ENCODE measurements at places on chromosomes 16 and 17.

- DNase-seq: no peak
Observed at GRCh38 chr17:41511116-41511515, 5.7 kb upstream of the KRT13 start.

DNA sequence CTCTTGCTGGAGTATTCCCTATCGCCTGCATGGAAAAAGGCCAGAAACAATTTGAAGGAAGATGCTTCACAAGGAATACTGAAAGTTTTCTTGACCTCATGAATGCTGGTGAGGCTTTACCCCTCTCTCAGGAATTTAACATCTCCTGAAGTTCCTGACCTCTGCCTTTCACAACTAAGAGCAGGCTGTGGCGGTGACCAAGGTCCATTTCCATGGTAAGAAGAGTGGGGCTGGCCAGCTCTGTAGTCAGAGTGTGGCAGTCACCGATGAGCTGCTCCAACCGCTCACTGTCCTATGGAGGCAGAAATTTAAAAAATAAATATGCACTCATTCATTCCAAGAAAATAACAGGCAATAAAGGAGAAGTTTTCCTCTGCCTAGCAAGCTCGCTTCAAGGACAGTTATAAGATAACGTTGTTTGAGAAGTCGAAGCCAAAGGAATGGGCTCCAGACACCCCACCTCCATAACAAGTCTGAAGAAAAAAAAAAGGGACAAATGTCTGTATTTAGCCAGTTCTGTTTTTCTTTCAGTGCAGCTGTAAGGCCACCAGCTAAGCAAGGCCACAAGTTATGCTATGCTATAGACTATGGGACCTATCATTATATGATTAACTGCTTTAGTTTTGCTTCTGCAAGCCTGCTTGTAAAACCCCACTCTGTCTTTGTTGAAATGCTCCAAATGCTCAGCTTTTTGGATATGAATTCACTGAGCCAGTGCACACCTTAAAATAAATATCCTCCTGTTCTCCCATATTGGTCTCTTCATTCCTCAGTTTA lies 6.0 kb upstream of the CCL4L2 start:
- DNase-seq: no peak

- DNase-seq: no peak
Observed at GRCh38 chr17:42937712-42938596, 26.3 kb downstream of the AARSD1 start.

DNA sequence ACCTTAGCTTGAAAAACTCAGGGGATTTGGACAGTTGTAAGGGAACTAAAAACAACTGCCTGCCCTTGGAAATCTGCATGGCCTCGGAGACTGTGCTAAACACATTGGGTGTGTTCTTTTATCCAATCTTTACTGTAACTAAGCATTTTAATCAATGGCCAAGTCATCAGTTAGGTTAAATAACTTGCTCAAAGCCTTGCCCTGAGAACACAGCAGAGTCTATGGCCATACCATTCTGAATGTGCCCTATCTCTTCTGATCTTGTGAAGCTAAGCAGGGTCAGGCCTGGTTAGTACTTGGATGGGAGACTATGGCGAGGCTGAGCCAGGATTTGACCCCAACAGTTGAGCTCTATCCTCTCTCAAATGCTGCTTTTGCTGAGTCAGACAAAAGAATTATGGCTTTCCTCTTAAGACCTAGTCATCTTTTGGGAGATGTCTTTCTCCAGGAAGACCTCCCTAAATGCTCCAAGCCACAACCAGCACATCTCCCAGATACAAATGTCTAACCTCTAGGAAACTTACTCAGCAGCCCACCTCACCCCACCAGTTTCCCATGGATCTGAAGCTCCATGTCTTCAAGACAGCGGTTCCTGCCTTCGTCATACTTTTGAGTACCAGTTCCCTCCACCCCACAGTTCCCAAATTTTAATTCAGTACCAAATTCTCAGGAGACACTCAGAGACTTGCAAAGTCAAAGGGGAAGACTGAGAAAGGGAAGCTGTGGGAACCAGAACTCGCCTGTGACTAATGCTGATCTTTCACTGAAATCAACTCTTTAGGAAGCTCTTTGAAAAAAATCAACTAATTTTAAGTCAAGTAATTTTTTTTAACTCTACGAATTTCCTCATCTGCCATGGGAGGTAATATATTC lies 336.1 kb downstream of the MAF start:
- DNase-seq: no peak

DNA sequence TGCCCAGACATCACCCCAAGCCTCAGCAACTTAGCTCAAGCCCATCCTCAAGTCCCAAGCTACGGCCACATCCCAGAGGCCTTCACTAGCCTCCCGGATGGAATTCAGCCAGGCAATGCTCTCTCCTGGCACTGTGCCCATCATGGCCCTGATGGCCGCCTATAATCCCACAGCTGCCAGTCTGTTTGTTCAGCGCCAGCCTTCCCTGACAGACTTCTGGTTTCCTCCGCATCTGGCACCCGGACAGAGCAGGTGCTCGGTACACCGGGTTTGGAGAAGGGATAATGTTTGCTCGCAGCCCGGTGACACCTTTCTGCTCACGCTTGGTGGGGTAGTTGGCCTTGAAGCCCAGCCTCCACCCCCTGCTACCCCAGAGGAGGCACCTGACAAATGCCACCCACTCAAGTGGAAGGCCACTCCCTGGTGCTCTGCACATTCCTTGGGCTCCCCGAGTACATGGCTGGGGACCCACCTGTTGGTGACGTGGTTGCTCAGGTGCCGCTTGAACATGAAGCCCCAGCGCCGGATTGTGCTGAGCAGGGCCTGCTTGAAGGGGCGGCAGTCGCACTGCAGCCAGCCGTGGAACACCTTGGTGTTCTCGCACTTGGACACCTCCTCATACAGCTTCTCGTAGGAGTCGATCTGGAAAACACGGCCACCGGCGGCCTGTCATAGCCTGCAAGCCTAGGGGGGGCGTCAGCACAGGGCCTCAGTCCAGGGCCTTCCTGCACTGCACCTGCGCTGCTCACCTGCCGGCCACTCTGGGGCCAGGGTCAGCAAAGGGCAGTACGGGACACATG lies 47.1 kb downstream of the DNAH17 start:
- no peak for DNase-seq

DNA sequence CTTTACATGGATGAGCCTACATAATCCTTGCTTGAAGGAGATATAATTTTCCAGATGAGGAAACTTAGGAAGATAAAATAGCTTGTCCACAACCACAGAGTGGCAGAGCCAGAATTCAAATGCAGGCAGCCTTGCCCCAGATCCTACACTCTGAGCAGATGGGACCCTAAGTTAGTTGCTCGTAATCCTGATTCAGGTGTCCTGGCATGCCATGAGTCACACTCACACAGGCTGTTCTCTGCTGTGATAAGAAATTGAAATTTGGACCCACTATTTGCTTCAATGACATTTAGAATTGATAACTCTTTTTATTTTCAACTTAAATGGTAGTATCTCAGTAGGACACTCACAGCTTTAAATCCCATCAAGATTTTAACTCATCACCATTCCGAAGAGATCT lies 150.7 kb upstream of the CACNG5 start:
- no peak for DNase-seq

GRCh38 chr16:89573826-89574680 lies 1.5 kb upstream of the CPNE7 start:
- no peak for DNase-seq

GRCh38 chr17:48719642-48720265 lies 2.6 kb downstream of the PRAC1 start:
- no peak for DNase-seq

DNA sequence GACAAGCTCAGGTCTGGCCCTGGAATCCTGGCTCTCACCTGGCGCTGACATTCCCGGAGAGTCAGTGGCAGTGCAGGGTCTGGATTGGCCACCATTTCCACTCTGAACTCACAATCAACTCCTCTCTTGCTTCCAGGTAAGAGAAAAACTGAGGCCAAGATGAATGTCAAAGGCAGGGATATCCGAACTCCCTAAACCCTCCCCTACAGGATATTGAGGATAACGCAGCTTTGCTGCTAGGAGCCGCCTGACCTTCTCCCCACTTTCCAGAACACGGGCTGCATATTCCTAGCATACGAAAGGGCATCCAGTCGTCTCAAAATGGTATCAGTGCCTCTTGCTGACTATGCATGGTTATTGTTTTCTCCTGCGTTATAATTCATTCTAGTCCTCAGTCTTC lies 473.4 kb downstream of the SOX9 start:
- DNase-seq: no peak

DNA sequence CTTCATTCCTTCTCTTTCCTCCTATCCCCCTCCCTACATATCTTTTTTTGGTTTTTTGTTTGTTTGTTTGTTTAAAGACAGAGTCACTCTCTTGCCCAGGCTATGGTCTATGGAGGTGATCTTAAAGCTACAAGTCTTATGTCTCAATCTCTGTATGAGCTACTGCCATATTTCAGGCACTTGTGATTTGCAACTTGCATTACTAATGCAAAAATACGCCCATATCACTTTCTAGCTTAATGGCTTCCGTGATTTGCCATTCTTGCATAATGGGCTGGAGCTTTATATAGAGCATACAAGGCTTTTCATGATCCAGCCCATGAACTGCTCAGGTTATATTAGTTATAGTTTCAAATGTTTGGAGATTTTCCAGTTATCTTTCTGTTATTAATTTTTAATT lies 7.5 kb downstream of the CFAP97D1 start:
- no peak for DNase-seq

GRCh38 chr16:57867000-57867561 lies 64.8 kb upstream of the KIFC3 start:
- no peak for DNase-seq

- no peak for DNase-seq
Observed at GRCh38 chr16:81608523-81609209, 164.1 kb downstream of the CMIP start.

GRCh38 chr16:17367923-17368322 lies 102.8 kb downstream of the XYLT1 start:
- DNase-seq: no peak

GRCh38 chr16:74580833-74581232 lies 26.1 kb downstream of the GLG1 start:
- no peak for DNase-seq

DNA sequence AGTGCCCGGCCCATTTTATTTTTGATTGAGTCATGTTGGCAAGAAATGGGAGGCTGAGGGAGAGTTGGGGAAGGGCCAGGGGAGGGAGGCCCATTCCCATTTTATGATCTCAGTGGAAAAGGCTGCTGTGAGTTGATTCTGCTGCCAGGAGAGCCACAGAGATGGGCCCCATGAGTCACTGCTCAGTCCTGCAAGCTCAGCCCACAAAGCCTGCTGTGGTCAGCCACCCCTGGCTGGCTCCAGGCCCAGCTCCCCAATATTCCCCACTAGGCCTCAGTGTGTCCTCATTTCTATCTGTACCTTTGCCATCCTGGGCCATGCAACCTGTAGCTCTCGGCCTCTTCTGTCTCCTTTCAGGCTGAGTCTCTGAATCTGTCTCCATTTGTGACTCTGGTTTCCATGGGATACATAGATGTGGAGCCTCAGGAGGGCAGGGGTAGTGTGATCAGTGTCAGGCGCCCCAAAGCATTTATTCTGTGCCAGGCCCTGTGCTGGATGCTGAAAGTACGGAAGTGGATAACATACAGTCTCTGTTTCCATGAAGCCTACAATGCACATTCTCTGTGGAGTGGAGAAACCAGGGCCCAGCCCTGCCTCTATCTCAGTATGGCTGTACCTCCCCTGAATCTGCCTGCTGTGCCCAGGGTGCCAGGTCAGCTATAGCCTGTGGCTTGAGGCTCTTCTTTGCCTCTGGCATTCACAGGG lies 1.9 kb upstream of the PLEKHG4 start:
- DNase-seq: peak; percentile 56

DNA sequence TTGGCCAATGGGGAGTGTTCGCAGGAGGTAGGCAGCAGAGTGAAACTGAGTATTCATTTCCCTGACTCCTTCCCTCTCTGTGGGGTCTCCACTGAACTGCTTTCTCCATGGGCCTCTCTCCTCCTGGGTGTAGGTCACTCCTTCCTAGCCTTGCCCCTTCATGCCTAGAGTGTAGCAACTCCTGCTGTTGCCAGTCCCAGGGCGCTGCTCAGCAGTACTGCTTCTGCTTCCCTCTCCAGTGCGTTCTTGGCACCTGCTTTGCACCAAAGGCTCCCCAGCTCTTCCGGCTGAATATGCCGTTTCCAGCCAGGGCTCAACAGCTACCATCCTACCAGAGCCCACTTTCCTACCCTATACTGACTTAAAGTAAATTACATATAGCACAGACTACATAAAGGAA lies 92.2 kb downstream of the MAF start:
- DNase-seq: no peak

DNA sequence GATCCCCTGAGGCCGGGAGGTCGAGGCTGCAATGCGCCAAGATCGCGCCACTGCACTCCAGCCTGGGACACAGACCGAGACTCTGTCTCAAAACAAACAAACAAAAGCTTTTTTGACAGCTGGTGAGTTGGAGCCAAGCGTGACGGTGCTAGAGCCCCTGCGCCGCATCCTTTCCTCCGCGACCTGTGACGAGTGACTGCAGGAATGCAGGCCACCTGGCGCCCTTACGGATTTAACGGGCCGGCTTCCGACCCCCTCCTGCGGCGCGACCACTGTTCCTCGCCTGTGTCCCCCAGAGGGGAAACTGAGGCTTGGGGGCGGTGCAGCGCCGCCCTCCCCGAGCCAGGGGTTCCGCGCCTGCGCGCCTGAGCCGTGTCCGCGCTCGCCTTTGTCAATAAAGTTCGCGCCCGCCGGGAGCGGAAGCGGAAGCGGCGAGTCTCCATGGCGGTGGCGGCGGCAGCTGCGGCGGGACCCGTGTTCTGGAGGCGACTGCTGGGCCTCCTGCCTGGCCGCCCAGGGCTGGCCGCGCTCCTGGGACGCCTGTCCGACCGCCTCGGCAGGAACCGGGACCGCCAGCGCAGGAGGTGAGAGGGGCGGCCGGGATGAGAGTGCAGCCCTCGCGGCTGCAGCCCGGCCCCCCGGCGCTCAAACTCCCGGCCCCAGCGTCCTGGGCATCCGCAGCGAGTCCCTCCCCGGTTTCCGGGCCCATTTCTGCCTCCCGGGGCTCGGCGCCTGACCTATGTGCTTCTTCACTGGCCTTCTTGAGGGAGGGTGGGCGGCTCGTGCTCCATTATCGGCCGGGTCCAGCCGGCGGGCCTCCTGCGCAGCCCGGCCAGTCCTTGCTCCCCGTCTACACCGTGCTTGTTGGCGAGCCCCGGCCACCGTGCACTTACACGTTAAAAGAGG lies at the start of gene PGS1:
PGS1 (plus strand) TSS at position 425 of the 906 bp plus-strand sequence; CDS start at position 442, 17 bp downstream.
- no peak for DNase-seq

DNA sequence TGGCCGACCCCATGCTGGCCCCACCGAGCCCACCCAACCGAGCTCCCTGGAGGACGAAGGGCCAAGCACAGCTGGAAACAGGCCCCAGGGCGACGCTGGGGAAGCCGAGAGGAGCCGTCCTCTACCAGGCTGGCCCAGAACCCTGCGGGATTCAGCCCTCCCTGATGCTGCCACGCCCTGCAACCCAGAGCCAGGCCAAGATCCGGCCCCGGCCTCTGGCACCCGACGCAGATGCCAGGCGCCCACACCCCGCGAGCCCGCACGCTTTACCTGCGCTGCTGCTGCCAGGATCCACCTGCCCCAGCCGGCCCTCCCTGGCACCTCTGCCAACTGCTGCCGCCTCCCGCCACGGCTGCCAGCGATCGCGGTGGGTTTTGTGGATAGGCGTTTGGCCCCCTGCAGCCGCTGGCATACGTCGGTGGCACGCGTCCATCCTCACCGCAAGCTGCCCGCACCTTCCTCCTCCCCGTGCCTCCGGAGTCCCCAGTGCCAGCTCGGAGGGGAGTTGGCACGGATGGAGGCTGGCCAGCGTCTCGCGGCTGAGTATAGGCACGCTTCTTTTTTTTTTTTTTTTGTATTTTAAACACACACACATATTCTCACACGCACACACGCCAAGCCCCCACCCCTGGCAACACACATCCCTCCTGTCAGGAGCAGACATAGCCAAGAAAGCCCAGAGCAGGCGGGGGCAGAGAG lies 41.3 kb upstream of the ACSF3 start:
- no peak for DNase-seq

All from omental fat pad (tissue), 4 donors.